Stimulated activated CD8-positive, alpha-beta memory T cell treated with anti-CD3 and anti-CD28 coated beads, Interleukin-4, amount 100 ng/mL, for 1 hour (primary cell): ENCODE measurements at places on chromosomes 5 and 9.
A peak's percentile ranks its signal among the peaks of the same experiment; 100 is the strongest.

DNA sequence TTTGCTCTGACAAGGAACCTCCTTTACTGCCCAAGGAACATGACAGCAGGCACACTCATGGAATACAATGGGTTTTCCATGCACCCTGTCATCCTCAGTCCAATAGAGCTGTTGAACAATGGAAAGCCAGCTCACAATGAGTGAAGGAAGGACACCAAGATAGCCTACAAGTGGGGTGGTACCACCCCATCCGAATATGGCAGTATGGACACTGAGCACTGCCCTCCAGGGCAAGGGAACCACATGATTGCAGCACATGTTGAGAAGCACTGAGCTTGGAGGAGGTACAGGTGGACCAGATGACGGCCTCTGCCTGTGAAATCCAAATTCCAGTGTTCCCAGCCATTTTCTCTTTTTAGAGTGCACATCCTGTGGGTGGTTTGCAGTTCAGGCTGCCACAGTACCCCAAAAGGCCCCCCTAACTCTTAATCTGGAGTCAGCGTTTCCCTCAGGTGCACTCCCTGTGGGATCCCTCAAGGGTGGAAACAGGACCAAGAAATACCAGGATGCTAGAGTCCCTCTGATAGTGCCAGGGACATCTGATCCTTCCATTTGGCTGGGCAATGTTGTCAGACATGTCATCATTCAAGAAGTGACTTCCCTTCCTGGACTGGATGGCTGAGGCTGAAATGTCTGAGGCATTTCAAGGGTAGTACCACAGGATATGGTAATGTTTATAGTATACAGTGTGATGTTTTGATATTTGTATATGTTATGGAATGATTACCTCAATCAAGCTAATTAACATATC is 48.9 kb downstream of the SMC2 start:
- DNase-seq = no peak

- no peak for DNase-seq
These were observed 71.6 kb downstream of the PCDH1 start for GRCh38 chr5:141806626-141807025.

DNA sequence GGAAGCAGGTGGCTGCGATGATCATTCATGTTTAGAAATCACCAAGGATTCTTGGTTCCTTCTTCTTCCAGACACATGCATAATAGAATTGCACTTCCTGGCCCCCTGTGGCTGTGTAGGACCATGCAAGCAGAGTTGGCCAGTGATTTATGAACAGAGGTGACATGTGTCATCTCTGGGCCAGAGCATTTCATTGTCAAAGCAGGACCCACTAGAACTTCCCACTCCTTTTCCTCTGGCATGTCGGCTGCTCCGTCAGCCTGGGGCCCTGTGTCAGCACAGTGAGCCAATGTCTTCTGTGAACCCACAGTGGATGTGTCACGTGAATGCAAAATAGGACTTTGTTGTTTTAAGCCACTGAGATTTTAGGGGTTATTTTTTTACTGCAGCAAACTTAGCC is 59.2 kb downstream of the HSD17B3 start:
- no peak for DNase-seq

GRCh38 chr5:60482301-60482700 is 217.7 kb downstream of the DEPDC1B start:
- no peak for DNase-seq

GRCh38 chr5:42547141-42547540 is 123.9 kb downstream of the GHR start:
- no peak for DNase-seq

- no peak for DNase-seq
These were observed 151.7 kb upstream of the ZNF366 start for GRCh38 chr5:72658761-72659540.

GRCh38 chr5:17396247-17396646 is 101.8 kb upstream of the TAF11L2 start:
- DNase-seq = no peak

DNA sequence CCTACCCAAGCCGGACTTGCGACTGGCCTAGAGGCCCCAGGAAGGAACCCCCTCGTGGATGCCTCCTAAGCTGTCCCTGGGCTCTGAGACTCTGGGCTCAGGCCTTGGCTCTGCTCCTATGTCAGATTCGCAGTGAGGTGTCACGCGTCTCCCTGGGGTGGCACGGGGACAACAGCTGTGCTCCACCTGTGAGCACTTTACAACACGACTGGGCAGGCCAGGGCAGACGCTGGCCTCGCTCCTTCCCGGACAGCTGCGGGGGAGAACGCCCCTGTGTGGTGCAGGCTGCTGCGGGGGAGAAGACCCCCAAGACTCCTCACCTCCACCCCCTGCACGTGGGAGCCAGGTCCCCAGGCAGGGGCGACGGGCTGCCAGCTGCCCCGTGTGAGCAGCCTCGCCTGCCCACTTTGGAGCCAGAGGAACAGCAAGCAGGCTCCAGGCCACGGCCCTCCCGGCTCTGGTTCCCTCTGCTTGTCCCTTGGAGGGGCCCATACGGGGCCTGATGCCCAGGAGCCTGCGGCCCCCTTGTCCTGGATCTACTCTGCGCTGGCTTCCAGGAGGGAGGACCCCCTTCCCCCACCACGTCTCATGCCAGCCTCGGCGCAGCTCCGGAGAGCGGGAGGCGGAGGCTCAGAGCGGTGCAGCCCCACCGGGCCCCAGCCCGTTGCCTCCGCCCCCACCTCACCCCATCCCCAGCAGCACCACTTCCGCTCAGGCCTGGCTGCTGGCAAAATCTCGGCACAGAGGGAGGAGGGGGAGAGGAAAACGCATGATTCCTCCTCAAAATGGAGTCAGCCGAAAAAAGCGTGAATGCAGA is 36.0 kb downstream of the SARDH start:
- peak; percentile 26 for DNase-seq

- no peak for DNase-seq
These were observed 240.2 kb downstream of the RFK start for GRCh38 chr9:76153902-76154629.

DNA sequence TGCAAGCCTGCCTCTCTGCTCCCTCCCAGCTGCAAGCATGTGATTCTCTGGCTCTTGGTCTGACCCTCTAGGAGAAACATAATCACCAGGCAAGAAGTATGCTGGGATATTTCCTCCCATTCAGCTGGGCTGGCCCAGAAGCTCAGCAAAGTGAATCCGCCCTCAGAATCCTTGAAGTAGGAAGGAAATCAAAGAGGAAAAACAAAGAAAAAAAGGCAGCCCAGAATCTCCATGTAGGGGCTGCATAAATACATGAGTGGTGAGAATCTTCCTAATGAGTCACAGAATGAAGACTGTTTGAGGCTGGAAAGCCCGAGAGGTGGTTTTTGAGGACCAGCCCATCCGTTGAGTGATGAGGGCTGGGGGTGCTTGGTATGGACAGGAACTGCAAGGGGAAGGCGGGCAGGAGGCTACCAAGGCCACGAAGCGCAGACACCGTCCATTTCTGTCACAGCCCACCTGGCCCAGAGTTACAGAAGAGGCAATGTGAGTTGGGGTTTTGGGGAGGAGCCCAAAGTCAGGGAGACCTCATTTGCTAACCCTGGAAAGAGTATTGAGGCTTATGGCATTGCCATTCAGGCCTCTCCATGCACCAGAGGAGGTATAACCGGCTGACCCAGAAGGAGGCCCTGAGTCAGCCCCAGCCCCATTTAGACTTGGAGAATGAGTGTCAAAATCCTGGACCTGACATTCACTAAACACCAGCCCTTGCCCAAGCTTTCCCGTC is 33.4 kb upstream of the TGFBR1 start:
- no peak for DNase-seq

- no peak for DNase-seq
These were observed 1.9 kb upstream of the MRPS2 start for GRCh38 chr9:135498381-135499126.

DNA sequence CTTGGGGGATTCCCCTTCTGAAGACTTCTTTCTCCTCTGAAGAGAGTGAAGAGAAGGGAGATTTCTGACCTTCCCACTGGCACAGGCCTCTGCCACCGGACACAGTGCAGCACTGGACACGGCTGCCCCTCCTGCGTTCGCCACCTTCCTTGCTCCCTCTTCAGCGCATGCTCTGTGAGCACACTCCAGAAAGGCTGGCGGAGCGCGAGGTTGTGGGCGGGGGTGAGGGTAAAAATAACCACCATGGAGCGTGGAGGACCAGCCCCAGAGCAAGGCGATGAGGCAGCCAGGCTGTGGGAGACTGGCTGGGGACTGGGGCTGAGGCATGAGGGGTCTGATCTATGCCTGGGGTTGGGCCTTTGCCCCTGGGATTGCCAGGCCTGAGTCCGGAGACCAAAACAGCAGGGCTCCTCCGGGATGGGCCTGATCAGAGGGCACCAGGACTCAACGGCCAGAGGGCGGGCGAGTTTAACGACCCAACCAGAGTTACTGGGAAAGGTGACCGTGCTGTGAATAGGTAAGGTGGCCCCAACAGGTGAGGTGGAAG is 97.2 kb downstream of the ROR2 start:
- no peak for DNase-seq

- no peak for DNase-seq
These were observed 267.9 kb downstream of the COX7C start for GRCh38 chr5:86885489-86886230.

DNA sequence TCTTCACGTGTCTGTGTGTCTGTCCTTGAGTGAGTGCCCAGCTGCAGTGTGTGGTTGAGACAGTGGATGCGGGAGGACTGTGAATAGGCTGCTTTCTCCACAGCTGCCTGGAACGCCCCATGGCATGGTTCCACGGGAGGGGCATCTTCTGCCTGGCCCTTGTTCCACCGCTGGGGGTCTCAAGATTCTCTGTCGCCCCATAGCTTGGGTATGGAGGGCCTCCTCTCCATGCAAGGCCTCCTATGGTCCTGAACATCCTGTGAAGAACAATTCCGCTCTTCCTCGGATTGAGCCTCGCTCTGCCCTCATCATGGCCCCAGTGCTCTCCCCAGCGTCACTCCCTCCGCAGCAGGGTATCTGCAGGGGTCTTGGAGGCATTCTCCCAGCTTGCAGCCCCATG is 36.1 kb downstream of the COL5A1 start:
- no peak for DNase-seq

GRCh38 chr9:69174616-69175463 is 763 bp downstream of the TJP2 start:
- DNase-seq = no peak

DNA sequence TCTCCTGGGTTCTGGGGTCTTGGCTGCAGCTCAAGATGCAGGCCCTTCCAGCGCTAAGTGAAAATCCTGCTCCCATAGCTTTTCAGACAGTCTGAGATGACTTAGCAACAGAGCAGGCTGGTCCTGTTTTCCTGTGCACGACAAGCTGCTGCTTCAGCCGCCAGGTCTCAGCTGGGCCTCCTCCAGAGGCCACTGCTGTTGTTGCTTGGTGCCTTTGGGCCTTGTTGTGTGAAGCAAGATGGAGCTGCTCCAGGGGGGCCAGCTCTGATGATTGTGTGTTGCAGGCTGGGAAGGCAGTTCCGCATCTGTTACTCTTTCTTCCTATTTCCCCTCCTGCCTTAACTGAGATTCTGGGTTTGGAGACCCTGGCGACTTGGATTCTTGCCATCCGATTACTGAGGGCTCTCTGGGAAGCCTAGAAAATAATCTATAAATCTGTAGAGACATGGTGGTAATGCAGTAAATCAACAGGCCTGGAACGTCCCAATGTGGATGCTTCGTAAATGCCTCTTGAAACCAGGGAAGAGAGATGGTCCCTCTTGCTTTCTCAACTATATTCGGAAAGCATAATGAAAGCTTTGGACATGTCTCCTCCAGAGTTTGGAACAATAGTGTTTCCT is 3.2 kb downstream of the MAP1B start:
- no peak for DNase-seq

DNA sequence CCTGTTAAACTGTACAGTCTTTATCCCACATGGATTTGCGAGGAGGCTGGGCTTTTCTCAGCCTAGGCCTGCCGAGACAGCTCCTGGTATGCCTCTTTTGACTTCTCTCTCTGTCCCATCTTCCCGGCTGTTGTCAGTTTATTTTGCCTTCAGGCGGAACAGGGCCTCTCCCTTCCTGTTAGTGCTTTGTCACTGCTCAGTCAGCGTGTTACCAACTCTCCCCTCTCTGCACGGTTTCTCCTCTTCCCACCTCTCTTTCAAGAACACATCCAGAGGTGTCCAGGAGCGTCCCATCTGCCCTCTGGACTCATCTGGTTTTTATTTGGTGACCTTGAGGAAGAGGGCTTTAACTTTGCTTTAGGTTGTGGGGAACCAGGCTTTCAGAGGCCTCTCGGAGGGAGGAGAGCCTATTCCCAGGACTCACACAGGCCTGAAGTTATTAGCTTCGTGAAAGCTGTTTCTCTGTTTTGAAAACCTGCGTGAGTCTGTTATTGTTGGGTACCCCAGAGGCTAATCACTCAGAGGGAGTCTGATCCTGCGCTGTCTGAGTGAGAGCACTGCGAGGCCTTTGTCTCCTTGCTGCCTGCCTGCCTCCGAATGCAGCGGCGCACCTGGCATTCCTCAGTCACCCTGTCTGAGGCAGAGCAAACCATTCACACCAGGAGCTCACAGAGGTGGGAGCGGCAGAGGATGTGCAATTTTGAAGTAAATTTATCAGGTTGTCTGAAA is 234.4 kb upstream of the MPDZ start:
- DNase-seq = no peak

DNA sequence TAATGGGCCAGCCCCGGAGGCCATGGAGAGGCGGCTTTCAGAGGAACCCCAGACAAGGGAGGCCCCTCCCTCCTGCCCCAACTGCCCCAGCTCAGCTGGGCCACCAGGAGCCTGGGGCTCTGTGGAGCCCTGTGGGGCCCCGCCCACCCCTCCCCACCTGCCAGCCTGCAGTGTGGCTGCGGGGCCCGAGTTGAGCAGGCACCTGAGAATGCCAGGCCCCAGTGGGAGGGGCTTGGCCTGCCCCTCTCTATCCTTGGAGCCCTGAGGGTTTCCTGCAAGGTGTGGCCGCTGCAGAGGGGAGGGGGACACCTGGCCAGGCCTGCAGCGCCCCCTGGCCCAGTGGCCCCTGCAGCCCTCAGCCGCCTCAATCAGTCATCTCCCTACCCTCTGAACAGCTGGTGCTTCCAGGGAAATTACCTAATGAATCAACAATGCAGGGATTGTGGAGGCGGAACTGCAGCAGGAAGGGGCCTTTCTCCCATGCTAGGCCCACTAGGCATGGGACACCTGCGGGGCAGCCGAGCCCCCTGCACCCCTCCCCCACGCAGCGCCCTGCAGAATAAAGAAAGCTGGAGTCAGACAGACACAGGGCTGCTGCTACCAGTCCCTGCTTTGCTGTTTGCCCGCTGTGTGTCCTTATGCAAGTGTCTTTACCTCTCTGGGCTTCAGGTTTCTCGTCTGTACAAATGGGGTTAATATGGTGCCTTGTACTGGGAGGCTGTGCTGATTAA is 48.0 kb downstream of the LMX1B start:
- no peak for DNase-seq
